ENCODE measurements at places on chromosomes 3 and 15.

DNA sequence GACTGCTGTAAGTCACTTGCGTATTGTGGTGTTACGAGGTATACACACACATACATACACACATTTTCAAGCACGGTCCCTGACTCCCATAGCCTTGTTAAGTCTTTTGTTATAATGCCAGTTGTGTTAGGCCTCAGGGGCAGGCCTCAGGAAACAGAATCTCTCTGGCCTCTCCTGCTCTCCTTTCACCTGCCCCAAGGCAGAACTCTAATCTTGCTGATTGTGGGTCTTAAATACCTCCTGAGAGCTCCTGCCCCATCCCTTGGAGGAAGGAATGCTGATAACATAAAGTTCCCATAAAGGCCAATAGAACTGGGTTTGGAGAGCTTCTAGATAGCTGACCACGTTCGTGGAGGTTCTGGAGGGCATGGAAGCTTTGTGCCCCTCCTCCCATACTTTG, 3.9 kb upstream of the NIT2 start:
- no peak for DNase-seq

DNA sequence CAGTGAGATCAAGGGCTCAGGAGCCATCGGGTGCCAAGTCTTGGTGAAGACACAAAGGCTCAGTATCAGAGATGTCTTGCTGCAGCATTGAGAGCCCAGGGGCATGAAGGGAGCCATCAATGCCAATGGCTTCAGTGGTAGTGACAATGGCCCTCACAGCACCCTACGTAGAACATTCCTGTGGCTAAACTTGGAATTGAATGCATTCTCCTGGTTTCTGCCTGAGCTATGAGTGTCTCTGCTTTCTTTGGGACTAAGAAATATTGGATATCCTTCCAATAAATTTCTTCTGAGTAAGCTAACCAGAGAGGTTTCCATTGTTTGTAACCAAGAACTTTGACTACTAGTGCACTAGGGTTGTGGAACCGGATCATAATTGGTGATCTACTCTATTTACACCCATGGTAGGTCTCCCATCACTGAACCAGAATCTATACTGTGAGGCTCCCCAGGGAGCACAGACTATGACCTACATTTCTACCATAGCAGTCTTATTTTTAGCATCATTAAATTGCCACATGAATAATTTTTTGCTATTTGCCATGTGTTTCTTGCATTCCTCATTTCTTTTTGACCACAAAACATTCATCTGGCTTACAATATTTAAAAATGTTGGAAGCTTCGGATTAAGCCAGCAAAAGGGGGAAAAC, 31.6 kb upstream of the PDZRN3 start:
- DNase-seq: peak; percentile 39

DNA sequence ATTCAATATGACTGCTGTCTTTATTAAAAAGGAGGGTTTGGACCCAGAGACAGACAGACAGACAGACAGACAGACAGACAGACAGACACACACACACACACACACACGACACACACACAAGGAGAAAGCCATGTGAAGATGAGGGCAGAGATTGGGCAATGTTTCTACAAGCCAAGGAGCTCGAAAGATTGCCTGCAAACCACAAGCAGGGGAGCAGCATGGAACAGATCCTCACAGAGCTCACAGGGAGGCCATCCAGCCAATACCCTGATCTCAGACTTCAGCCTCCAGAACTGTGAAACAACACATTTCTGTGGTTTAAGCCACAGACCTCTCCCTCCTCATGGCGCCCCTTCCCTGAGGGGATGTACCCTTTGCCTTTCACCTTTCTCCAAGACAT, 35.8 kb upstream of the ABHD2 start:
- no peak for DNase-seq

DNA sequence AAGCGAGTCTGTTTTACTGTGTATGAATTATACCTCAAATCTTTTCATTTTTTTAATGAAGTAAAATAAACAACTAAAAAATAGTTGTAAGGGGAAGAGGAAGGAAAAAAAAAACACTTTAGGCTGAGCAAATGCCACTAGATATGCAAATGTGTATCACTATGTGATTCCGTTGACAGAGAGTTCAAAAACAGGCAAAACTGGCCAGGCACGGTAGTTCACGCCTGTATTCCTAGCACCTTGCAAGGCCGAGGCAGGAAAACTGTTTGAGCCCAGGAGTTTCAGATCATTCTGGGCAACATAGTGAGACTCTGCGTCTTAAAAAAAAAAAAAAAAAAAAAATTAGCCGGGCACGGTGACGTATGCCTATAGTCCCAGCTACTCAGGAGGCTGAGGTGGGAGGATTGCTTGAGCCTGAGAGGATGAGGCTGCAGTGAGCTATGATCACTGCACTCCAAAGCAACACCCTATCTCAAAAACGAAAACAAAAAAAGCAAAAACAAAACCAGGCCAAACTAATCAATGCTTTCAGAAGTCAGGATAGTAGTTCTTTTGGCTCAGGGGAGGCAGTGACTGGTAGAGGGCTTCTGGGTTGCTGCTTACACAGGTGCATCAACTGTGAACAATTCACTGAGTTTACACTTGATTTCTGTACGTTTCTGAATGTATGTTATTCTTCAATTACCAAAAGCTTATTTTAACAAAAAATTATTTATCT, 7.4 kb downstream of the PRC1 start:
- no peak for DNase-seq

GRCh38 chr3:83076041-83076440, 1314.6 kb upstream of the GBE1 start:
- DNase-seq: no peak

GRCh38 chr15:86568378-86568777, 488.7 kb downstream of the AGBL1 start:
- no peak for DNase-seq

DNA sequence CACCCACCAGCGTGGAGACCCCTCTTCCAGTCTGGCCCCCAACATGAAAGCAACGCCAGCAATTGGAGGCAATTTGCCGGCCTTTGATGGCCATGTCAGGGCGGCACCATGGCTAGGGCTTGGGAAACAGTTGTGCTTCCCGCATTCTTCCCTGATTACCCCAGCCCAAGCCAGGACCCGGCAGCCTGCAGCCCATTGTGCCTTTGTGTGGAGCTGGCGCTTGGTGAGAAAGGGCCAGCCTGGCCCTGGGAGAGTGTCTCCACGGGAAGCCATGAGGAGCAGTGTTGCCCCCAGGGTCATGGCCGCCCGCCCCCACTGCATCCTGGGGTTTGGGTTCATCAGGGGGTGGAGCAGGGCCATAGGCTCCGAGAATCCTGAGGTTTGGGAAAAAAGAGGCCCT, 66.0 kb downstream of the DNAJB8 start:
- no peak for DNase-seq

- DNase-seq: no peak
Measured at GRCh38 chr15:50764461-50765194, 878 bp downstream of the SPPL2A start.

DNA sequence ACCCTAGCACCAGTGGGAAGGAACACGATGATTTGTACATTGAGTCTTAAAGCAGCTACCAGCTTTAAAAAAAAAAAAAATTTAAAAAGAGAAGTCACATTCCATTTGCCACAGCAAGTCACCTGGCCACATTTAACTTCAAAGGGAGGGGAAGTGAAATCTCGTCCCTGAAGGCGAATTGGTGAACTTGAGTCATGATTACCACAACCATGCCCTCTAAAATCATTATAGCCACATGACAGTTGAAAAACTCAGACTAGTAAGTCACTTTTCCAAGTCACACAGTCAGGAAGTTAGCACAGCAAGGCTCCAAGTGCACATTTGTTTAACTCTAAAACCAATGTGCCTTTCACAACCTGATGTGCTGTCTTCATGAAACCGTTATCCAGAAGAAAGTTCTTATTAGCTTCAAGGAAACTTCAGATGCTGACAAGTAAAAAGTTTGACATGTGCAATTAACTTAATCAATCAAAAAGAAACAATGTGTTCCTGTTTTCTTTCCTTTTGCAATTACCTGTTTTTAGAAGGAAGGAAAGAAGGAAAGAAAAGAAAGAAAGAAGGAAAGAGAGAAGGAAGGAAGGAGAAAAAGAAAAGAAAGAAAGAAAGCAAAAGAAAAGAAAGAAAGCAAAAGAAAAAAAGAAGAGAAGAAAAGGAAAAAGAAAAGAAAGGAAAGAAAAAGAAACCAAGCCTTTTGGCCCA, 8.3 kb upstream of the THSD4 start:
- DNase-seq: no peak

GRCh38 chr3:52226229-52226817, 878 bp upstream of the TLR9 start:
- no peak for DNase-seq

DNA sequence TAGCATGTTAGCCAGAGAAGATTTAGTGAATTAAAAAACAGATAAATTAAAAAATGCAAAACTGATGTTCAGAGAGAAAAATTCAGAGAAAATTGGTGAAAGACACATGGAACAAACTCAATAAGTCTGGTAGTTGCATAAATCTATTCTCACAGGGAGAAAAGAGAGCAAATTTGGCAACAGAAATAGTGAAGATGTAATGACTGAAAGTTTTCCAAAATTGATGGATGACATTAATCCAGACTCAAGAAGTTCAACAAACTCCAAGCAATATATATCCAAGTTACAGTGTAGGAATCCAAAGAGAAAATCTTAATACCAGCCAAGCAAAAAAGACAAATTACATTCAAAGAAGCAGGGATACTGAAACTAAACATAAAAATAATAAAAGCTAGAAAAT, 302.7 kb upstream of the ARPP21 start:
- DNase-seq: no peak

- DNase-seq: no peak
Measured at GRCh38 chr3:194880940-194881925, 195.6 kb downstream of the FAM43A start.

GRCh38 chr3:31472479-31473390, 60.0 kb upstream of the STT3B start:
- no peak for DNase-seq

DNA sequence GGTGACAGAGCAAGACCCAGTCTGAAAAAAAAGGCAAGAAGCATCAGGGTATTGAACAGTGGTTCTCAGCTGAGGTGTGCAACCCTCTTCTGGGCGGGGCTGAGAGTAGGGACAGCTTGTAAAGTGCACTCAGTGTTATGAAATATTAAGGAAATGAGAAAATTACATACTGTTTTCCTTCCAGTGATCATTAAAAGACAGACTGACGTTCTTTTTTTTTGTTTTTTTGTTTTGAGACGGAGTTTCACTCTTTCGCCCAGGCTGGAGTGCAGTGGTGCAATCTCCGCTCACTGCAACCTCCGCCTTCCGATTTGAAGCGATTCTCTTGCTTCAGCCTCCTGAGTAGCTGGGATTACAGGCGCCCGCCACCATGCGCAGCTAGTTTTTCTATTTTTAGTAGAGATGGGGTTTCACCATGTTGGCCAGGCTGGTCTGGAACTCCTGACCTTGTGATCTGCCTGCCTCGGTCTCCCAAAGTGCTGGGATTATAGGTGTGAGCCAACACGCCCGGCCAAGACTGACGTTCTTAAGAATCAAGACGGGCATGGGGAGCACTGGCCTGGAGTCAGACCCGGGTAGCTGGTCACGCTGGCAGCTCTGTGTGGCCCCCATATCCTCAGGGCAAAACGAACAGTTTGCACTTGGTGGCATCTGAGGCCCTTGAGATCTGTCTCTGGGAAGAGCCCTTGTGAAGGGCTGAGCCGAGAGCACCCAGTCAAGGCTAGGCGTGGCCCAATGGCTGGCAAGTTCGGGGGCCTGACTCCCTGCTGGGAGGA, 11.4 kb downstream of the MAN2A2 start:
- no peak for DNase-seq

DNA sequence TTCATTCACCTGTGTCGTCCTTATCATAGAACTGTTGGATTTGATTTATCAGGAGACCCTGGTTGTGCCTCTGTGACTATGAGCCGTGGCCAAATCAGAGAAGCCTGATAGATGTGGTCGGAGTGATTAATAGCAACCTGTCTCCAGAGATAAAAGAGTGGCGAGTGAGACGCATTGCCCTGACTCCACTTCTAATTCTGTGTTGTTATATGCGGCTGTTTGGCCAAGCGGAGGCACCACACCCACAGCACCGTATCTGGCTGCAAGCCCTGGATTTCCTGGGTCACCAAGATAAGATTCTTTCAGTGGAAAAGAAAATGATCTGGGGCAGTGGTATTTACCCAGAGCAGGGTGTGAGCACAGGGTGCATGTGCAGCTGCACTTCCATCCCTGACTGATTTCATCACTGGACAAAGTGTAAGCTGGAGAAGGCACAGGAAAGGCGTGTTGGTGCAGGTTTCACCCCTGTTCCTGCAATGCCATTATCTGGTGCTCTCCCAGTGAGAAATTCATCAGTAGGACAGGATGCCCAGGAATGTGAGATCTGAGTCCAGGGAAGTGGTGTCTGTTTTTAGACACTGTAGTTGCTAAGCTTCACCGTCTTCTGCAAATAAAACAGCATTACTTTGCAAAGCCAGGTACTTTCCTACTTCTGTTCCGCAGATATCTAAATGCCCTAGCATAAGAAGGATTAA, 84.6 kb downstream of the CD47 start:
- DNase-seq: no peak

DNA sequence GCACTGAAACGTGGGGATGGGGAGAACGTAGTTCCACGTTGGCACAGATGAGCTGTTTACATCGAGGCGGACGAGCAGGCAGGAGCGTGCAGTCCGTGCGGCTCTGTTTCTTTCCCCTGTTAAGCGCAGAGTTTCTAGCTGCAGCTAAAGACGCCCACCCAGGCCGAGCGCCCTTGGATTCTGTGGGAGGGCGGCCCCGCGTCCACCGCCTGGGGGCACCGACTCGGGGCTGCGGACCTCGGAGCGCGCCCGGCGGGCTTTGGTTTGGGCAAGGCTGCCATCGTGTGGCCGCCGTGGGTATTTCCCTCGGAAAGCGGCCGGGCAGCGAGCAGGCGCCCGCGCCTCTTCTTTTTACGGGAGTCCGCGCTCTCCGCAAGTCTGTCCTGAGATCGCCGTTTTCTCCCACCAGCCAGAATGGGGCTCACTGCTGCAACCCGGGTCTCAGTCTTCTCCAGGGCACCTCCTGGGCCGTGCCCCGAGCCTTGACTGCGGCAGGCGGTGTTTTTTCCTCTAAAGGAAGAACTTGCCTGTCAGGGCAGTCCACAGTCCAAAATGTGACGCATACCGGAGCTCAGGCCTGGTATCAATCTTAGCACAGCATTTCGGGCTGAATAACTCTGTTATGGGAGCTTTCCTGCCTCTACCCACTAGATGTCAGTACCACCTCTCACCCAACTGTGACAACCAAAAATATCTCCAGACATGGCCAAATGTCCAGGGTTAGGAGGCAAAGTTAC, 219.9 kb upstream of the IGF1R start:
- DNase-seq: no peak

- DNase-seq: no peak
Measured at GRCh38 chr3:37537914-37538691, 323.6 kb upstream of the CTDSPL start.

DNA sequence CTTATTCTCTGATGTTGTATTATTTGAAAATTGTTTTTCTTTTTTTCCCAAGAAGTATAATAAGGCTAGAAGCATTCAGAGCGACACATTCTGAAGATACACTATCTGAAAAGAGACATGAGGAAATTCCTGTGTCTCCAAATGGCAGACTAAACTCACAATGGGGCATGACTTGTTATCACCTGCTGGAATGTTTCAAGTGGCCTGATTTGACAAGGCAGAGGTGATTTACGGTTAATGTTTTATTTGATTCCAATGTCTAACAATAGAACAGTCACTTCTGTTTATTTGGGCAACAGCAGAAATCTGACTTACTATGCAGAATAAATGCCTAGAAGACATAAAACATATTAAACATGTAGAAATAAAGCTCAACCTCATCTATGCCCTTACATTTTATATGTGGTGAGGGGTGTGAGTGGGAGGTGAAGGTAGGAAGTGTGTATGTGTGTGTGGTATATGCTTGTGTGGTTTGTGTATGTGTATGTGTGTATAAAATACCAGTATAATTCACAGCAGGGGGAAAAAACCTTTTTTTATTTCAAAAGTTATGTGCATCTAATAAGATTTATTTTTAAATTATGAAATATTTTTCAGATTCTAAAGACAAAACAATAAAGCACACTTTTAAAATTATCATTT, 1051.7 kb downstream of the ROBO2 start:
- DNase-seq: no peak
